ENCODE measurements at places on chromosomes 6 and 20.

- no peak for DNase-seq
These were observed 509 bp upstream of the TPD52L2 start for GRCh38 chr20:63864545-63864977.

DNA sequence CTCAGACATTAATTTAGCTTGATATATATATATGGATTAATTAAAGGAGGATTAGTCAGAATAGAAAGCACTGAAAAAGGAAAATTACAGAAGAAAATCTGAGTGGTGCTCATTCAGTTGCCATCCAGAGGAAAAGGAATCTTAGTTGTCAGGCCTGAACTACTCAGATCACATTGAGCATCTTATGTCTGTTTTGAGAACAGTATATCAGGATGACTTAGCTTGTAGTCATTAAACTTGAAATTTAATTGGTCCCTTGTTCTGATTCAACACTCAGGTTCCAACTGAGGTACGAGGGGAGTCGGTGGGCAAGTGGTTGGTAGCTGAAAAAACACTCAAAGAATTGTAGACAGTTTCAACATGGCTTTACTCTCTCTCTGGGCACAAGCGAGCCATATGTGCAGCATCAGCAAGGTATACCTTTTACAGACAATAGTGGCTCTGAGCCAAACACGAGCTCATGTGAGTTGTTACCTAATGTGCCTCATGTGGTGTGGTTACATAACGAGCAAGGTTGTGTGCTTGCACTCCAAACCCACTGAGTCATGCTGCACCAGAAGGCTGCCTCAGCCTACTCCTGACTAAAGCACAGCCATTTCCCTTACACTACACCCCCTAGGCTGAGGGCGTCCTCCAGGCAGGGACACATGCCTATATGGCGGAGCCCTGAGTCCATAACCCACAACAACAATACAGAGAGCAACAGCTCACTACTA, 73.0 kb upstream of the HMGN3 start:
- DNase-seq = no peak

DNA sequence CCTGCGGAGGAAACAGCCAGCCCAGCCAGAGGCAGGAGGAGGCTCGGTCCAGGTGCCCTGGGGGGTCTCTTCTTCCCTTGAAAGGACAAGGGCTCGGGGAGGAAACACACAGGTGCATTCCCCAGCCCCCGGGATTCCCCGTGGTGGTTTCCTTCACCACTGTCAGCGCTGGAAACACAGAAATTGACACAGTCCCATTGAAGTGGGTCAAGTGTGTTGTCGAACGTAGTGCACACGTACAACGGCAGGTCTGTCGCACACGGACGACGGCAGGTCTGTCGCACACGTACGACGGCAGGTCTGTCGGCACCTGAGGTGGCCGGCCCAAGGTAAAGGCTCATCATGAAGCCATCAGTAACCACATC, 80.9 kb downstream of the DLL1 start:
- peak; percentile 16 for DNase-seq

- DNase-seq = no peak
These were observed 8.8 kb downstream of the SYNJ2 start for GRCh38 chr6:157990321-157991066.

DNA sequence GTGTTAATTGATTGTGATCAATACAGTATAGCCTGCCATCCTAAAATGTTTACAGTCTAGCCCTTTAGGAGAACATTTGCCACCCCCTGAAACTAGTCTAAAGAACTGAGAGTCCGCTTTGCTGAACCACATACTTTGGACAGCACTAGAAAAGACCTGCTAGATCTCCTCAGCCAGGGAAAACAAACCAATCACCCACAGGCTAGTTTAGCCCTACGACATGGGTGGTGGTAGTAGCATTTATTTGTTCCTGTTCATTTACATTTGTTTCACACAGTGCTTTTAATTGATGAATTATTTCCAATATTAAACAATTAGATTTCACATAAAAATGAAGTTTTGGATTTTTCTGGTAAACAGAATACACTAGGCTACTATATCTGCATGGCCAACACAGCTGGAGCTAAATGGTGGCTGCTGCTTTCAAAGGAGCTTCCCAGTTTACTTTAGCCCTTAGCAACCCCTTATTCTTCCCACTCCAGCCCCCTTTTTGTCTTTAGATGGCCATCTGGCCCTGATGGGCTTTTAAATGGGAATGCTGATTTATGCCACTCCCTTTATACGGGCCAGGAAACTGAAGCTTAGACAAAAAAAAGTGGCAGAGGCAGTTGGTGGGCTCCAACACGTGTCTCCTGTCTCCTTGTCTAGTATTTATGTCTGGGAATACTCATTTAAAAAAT, 72.4 kb downstream of the ADGRG6 start:
- DNase-seq = no peak

- no peak for DNase-seq
These were observed 1.4 kb downstream of the PLAGL2 start for GRCh38 chr20:32205843-32206759.

DNA sequence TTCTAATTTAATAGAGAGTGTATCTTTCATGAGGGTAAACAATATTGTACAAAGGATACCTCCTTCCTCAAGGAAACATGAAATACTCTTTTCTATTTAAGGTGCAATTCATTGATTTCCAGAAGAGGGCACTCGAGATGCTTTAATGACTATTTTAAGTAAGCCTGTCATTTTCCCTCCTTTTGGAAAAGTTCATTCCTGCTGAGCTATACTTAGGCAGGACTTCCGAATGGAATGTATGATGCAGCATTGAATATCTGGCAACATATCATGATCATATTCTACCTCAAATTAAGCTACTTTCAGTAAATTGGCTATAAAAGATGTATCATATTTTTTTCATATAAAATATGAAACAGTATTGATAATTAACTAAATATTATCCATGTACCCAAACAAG, 5.0 kb downstream of the DST start:
- DNase-seq = no peak

GRCh38 chr6:20952699-20953474, 418.6 kb downstream of the CDKAL1 start:
- no peak for DNase-seq

- no peak for DNase-seq
These were observed 74.9 kb downstream of the NCOA3 start for GRCh38 chr20:47576516-47577033.

GRCh38 chr6:48098923-48099322, 12.1 kb downstream of the PTCHD4 start:
- DNase-seq = no peak

DNA sequence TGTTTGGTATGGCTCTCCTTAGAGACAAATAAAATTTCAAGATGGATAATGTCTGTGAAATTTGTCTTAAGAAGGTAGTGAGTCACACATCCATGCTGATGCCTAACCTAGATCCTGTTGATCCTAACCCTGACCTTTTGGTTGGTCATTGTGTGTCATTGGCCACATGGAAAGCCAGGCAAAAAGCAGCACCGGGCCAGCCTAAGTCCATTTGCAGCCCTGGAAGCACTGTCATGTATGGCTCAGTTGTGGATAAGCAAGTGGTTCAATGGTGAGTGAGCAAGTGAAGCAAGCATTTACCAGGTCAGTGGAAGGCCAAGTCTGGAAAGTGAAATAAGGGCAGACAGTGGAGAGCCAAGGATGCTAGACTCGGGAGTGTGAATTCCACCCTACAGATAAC, 12.1 kb upstream of the XRN2 start:
- no peak for DNase-seq

DNA sequence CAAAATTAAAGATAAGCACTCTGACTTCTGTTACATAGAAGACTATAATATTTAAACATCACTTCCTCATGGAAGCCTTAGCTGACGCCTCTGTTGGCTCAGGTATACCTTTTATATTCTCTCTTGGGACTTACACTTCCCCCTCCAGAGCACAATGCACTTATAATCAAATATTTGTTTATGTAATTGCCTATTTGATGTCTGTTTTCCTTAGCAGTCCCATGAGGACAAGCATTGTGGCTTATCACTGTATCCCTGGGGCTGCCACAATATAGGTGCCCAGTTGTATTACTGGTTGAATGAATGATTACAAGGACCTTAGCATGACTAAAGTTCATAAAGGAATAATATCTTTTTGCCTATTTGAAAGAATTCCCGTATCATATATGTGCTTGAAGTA, 186.7 kb upstream of the VGLL2 start:
- DNase-seq = no peak

- no peak for DNase-seq
These were observed 85.6 kb downstream of the TRERF1 start for GRCh38 chr6:42366011-42366705.

- no peak for DNase-seq
These were observed 10.5 kb downstream of the AURKA start for GRCh38 chr20:56381501-56381900.

DNA sequence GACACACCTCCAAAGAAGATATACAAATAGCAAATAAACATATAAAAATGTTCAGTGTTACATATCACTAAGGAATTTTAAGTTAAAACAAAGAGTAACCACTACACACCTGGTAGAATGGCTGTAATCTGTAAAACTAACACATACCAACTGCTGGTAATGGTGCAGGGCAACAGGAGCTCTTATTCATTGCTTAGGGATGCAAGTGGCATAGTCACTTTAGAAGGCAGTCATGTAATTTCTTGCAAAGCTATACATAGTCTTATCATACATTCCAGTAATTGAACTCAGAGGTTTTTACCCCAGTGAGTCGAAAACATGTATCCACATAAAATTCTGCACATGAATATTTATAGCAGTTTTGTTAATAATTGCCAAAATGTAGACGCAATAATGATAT, 906.8 kb upstream of the CITED2 start:
- no peak for DNase-seq

DNA sequence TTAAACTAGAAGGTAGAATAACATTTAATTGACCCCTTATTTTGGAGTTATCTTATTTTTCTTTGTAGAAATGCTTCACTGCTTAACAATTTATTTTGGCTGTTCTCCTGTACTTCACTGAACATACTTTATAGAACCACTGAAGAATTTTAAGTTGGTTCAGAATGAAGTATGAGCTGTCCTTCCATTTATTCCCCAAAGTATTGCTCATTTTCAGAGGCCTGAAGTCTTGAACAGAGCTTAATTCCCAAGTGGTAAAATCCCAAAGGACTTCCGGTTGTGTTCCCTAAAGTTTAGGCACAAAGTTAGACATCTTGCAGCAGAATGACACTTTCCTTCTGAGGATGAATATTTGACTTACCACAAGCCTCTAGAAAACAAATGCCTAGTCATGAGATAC, 233.3 kb downstream of the TINAG start:
- DNase-seq = no peak

- no peak for DNase-seq
These were observed 109.2 kb upstream of the RALGAPA2 start for GRCh38 chr20:20821484-20822260.

GRCh38 chr6:121485359-121485811, 49.9 kb downstream of the GJA1 start:
- no peak for DNase-seq

DNA sequence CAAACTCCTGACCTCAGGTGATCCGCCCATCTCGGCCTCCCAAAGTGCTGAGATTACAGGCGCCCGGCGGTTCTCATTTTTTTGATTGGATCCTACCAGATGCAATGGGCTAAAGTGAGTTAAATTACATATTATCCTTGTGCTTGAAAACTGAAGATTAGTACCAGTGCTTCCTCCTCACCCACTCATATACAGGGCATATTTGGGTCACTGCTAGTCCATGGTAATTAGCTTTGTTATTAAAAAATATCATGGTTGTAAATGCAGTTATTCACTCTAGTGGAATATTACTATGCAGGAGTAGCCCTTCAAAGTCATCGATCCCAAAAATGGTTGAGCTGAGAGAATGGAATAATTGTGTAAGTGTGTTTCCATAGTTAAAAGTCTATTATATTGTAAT, 26.5 kb downstream of the ZNF292 start:
- DNase-seq = no peak

- DNase-seq = no peak
These were observed 185.1 kb downstream of the CLIC5 start for GRCh38 chr6:45830441-45831139.

- DNase-seq = no peak
These were observed 88.8 kb upstream of the NFATC2 start for GRCh38 chr20:51631011-51631950.

DNA sequence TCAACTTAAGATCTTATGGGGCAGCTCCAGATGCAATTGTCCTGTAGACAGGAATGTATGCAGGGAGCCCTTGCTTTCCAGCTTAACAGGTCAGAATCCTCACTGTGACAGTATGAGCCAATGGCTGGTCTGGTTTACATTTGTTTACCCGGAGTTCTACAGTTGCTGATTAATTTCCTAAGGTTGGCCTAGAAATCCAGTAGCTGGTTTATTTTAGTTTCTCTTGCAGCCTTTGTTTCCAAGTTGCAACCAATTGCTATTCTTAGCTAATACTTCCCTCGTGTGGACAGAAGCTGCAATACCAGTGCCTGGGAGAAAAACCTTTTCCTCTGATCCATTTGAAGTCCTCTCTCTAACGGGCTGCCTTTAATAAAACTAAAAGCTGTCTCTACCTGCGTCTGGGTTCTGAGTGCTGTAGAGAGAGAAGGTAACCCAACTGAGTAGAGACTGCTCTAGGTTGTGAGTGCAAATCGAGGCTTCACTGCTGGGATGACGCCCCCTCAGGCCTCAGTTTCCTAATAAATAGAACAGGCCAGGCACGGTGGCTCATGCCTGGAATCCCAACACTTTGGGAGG, 45.9 kb downstream of the ZNF217 start:
- DNase-seq = peak; percentile 23

DNA sequence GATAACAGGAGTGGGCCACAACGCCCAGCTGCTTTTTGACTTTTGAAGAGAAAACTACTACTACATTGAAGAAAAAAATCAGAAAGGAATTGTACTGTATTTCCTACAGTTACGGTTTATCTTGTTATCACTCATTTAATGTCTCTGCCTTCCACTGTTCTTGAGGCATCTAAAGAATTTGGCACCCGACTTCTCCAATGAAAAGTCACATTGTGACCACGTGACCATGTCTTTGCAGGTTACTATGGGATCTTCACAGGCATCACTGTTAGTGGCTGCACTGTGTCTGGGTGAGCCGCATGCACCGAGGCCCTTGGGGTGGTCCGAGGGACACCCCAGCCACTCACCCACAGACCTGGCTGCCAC, 26.8 kb downstream of the RRBP1 start:
- DNase-seq = no peak

DNA sequence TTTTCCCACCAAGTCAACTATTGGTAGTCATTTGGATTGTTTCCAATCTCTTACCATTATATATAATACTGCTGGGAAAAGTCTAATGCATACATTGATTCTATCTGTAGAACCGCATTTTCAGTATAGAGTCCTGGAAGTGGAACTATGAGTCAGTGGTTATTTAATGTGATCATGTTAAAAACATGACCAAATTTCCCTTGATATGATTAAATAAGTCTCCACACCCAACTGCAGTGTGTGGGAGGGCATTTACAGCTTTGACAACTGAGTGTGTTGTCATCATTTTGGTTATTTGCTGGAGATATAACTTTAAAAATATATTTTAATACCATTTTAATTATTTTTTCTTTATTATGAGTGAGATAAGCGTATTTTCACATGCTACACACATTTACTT, 1027.6 kb downstream of the EYS start:
- no peak for DNase-seq

DNA sequence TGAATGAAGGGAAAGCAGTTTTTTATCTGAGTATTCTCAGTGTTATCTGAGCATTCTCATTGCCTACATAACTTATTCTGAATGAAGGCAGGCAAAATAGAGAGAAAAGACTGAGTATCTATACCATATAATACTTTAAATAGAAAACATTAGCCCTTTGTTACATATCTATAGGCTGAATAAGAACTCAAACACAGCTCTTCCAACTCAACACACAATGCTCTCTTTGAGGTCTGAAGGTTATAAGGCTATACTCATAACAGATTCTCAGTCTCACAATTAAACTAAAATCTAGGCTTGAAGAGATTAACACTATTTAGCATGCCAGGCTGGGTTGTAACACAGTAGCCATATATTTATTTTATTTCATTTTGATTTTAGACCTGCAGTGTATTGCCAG, 56.9 kb downstream of the EYS start:
- DNase-seq = no peak
